ENCODE measurements at places on chromosomes 3 and 15. TPM values are rescaled to one million over a fixed set of nuclear protein-coding genes. Genes with fewer than 3 reads are reported as not detected.

DNA sequence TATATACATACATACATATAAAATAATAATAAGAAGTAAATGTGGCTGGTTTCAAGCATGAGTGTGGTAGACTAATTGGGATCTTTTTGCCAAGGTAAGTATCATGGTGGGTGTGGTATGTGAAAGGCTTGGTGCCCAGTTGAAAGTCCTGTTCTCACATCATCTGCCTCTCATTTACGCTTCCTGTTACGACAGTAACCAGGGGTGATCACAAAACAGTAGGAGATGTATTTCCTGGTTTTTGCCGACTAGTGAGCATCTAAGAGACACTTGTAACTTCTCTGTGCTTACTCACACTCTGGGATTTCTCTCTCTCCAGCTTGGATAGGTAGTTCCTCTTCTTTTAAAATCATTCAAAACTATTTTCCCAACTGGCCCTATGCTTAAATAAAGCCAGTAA, 1028.3 kb upstream of the NR2F2 start:
- no peak for DNase-seq

DNA sequence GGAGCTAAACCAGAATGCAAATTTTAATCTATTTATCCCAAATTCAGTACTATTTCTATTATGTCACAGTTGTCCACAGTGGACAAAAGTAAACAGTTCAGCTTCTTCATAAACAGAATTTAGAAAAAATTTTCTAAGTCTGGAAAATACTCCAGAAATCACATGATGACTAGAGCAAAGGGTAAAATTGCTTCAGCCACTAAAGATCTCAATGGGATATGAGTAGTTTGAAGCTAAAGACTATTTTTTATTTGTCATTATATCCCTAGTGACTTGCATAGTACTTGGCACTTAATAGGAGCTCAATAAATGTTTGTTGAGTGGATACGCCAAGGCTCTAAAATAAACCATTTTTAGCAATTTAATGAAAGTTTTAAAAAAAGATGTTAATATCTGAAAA, 354.3 kb upstream of the AGTR1 start:
- DNase-seq: no peak

GRCh38 chr3:29514912-29515311, 234.0 kb downstream of the RBMS3 start:
- DNase-seq: no peak

DNA sequence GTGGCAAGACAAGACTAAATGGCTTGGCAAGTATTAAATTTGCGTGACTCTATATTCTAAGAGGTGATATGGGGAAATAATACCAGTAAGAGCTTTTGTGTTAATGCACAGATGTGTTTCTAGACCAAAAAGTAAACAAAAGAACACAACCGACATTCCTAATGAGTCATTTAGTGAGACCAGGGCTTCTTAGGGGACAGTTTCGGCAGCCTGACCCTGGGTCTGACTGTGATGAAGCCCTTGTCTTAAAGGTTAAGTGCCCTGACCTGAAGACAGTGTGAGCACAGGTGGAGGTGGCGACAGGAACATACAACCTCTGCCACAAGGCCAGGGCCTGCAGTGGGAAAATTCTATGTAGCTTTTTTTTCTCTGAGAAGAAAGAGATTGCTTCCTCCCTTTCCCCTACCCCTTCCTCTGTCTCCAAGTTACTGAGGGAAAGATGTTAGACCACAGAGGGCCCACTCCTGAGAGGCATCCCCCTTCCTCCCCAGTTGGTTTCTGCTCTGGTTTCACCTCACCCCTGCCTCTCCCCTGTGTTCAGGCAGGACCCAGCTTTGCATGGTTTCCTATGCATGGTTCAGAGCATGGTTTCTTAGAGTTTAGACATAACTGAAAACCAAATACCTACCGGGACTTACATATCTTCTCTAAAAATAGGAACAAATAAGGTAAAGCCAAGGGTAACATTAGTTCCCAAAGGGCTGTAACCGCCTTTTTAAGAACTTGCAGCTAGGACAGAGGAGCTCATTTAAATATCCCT, 24.8 kb upstream of the CMTM7 start:
- DNase-seq: no peak

Gene ALG3
- 14.1 TPM for total RNA-seq

Gene ANKRD63
- total RNA-seq: not detected

All from cardiac septum (tissue), 1 donor.